ENCODE measurements at places on chromosomes 5 and 9. TPM values are rescaled to one million over a fixed set of nuclear protein-coding genes. Genes with fewer than 3 reads are reported as not detected.

Gene IFNK
- not detected for total RNA-seq

DNA sequence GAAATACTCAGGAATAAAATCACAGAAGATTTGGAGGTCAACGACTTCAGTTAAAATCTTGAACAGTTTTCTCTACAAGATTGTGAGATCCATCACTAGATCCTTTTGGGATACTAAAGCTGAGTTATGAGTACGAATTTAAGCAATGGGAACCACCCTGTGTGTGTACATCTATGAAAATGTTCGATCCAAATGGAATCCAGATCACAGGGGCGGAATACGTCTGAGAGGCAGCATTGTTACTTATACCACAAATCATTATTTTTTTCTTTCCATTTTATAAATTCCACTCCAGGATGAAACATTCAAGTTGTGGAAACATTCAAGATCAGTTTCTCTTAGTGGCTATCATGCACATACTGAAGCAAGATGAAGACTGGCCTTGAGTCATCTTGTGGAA, 239.3 kb upstream of the PAPPA start:
- DNase-seq = no peak

GRCh38 chr9:27203783-27204182, 93.2 kb downstream of the EQTN start:
- DNase-seq = no peak

- no peak for DNase-seq
Observed at GRCh38 chr5:50808406-50808805, 142.0 kb downstream of the PARP8 start.

- DNase-seq = no peak
Observed at GRCh38 chr5:178428341-178429155, 161.6 kb downstream of the COL23A1 start.

DNA sequence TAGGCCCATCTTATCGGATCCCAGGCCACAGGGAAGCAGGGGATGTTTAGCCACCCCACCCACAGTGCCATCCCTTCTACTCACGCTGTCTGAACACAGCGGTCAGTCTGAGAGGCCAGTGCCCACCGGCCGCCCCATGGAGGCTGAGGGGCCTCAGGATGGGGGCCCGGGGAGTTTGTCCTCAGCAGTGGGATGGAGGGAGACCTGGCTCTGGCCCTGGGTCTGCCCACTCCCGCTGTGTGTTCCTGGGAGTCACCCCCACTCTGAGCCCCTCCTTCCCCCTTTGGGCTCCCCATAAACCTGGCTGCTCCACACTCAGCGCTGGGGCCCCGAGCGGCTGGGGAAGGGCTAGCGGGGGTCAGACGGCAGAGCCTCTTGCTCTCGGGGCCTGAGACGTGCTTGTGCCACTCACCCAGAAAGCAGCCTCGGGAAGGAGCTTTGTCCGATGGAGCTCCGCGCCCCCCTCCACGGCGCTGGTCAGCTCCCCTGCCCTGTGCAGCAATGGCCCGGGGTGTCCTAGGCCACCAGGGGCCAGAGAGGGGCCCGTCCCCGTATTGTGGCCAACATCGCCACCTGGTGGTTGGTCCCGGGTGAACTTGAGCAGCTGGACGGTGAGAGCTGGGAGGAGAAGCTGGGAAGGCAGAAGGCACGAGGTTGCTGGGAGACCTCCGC, 10.9 kb upstream of the LAMC3 start:
- DNase-seq = no peak

DNA sequence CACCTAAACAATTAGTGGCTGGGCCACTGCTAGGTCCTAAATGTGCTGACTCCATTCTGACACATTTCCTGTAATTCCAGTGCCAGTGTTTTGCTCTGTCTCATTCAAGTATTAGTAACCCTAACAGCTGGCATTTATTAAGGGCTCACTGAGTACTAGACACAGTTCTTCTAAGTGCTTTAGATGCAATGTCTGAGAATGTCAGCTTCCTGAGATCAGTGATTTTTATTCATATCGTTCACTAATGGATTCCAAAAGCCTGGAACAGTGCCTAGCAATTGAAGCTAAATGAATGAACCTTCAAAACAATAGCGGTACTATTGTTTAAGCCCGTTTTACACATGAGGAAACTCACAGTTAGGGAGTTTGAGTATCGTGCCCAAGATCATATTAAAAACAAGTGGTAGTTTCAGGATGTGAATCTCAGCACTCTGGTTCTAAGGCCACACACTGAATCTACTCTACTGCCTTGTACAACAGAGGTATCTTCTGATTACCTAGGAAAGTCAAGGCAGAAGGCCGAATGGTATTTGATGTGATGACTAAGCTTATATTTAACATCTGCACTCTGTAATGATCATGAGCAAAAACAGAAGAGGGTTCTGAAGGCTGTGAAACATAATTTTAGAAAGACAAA, 304.0 kb downstream of the PJA2 start:
- no peak for DNase-seq

GRCh38 chr5:170109059-170110031, 3.6 kb downstream of the FOXI1 start:
- no peak for DNase-seq

Measured in thoracic aorta (tissue), 2 donors.